Activated CD8-positive, alpha-beta memory T cell treated with anti-CD3 and anti-CD28 coated beads for 48 hours (primary cell): ENCODE measurements at places on chromosomes 13 and 19.

DNA sequence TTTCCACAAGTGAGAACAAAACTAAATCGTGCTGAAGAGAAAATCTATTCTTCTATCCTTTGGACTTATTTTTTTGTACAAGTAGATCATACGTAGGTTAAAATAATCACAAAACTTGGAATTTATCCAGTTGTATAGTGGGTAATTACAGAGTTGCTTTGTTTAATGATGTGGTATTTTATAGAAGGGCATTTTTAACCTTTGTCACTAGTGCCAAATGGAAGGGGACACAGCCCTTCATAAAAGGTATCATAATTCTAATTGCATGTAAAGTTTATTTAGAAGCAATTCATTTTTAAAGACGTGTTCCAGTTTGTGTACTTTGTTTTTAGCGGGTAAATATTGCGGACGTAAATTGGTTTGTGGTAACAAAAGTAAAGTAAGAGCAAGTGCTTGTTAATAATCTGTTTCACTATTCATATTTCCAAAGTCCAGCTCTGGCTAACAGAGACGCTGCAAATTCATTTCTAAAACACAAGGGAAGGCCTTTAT, 99.5 kb downstream of the ERCC5 start:
- no peak for DNase-seq

DNA sequence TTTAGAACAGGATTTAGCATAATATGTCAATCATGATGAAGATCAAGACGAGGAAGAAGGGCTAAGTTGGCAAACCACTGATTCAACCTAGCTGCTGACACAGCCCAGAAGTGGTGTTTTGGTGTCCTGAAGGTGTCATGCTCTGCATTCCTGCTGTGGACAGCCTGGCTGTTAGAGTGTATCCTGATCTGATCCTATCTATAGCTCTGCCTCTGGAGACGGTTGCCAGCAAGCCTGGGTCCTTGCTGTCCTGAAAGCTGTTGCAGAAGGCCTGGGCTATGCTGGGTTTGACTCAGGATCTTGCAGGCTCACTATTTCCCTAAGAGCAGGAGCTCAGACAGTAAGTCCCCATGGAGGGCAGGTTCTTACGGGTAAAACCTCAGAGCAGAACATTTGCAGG, 416.4 kb downstream of the TSHZ3 start:
- no peak for DNase-seq

DNA sequence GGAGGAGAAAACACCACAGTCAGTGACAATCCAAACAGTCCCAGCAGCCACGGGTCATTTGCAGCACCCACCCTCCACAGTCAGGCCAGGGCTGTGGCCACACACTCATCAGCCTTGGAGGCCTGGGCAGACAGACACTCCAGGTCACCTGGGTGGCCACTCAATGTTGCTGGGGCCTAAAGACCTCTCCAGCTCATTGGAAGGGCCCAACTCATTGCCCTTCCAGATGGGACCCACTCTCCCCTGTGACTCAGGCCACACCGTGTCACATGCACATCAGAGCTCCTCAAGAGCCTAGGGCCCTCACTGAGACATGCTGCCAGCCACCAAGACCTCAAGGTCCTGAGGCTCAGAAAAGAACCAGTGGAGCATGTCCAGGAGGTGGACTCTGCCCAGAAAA, 22.4 kb downstream of the TUBA3C start:
- DNase-seq, result no peak

- DNase-seq, result no peak
Observed at GRCh38 chr19:55486971-55487923, 989 bp upstream of the SSC5D start.

DNA sequence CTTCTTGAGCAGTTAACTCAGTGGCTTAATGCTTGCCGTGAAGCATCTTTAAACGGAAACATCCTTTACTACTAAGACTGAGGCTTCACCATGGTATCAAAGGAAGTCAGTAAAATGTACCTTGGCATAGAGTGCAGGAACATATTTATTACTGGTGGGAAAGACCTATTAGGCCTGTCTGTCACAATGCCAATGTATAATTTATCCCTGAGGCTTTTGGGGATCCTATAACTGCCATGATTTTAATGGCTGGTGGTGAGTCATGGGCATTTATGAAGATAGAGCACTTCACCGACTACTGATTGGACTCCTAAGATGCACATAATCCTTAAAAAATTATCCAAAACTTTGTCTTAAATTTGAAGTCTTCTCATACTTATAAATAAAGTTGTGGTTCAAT, 79.6 kb downstream of the FGF14 start:
- no peak for DNase-seq

GRCh38 chr19:3765121-3765520, 2.6 kb downstream of the MRPL54 start:
- no peak for DNase-seq

DNA sequence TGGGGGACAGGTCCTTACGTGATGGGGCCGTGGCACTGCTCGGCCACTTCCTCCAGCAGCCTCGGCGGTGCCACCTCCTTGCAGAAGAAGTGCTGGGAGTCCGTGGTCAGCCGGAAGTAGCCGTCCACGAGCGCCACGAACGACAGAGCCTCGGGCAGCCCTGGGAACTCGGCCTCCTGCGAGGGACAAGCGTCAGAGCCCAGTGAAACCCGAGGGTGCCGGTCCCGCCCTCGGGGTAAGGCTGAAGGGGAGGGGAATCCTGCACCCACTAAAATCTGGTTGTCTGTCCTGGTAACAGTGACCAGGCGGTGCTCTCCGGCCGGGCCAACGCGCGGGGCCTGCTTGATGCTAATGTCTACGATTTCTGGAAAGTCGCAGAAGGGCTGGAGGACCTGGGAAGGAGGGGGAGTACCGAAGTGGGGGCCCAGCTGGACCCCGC, 6.4 kb downstream of the JAK3 start:
- DNase-seq, result no peak

DNA sequence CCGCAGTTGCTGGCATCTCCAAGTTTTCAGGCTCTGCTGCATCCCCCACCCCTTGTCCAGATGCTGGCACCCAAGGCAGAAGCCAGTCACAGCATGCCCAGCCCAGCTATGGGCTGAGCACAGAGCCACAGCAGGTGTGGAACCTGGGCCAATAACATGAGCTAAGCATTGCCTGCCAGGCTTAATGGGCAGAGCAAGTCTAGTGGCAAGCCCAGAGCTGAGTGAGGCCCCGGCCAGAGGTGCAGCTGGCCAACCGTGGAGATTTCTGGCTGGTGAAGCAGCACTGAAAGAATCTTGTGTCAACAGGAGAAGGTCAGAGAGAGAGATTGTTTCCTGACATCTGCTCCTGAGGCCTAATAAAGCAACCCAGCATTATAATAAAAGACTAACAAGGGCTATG, 111.0 kb downstream of the B3GLCT start:
- DNase-seq, result no peak
